ENCODE measurements at places on chromosomes 12 and 14.

DNA sequence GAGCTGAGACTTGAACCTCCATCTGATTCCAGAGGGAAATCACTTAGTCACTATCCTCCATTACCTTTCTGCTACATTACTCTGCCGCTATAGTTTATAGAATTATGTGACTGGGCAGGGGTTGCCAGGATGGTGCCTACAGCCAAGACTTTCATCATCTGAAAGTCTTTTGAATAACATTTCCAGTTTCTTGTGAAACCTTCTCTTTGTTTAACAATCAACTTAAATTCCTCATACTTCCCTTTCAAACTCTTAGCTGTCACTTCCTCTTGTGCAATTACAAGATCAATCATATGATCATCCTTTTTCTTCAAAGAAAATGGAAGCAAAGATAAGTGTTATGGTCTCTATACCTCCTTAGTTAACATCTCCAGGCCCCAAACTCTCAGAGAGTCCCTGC is 25.4 kb upstream of the PELI2 start:
- no peak for DNase-seq

- DNase-seq, result no peak
Measured at GRCh38 chr12:82326905-82327503, 31.2 kb downstream of the CCDC59 start.

- DNase-seq, result no peak
Measured at GRCh38 chr12:15662303-15662980, 126.7 kb downstream of the EPS8 start.

DNA sequence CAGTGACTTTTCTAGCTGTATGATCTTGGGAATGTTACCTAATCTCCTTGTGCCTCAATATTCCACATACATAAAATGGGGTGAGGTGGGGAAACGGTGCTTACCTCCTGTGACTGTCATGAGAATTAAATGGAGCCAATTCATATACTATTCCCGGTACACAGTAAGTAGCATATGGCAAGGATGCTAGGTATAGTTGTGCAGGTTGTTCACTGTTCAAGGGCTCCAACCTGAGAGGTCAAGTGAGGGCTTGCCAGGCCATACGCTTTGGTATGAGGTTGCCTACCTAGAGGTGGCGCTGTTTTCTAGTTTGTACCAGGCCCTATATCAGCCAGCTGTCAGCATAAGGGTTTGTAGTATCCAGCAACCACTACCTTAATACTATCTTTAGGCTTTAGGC is 3.6 kb upstream of the BATF start:
- DNase-seq, result peak; percentile 70

GRCh38 chr12:108046135-108046534 is 83.0 kb upstream of the WSCD2 start:
- DNase-seq, result no peak

- no peak for DNase-seq
Measured at GRCh38 chr12:118160536-118160935, 24.6 kb downstream of the PEBP1 start.

GRCh38 chr14:54251356-54251755 is 145.5 kb upstream of the CDKN3 start:
- DNase-seq, result no peak

- no peak for DNase-seq
Measured at GRCh38 chr12:113934060-113934814, 31.9 kb downstream of the RBM19 start.

GRCh38 chr12:69515394-69515930 is 45.3 kb downstream of the FRS2 start:
- DNase-seq, result no peak

DNA sequence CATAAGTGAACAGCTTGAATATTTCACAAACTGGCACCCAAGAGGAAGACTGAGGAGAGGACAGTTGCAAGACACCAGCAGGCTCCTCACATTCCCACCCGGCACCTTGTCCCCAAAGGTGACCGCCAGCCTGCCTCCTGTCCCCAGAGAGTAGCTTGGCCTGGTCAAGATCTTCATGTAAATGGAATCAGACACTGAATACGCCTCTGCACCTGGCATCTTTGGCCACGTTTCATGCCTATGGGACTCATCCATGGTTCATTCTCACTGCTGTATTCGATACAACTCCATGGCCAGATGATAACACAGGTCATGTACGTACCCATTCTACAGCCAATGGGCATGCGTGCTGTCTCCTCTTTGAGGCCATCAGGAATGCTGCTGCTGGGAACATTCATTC is 60.8 kb downstream of the ITPK1 start:
- no peak for DNase-seq

DNA sequence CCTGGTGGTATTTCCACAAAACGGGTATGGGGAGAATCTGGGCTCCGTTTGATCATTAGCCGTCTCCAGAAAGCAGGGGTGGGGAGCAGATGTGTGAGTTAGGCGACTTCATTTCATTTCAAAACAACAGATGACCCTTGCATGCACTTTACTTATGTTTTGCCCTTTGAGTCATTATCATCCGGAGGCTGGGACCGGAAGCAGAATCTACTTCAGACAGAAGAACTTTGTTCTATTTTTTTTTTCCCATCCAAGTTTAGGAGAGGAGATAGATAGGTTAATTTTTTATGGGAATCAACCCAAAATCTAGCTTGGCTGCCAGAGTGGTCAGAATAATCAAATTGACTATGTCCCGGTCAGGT is 31.3 kb upstream of the CMAS start:
- DNase-seq, result no peak

GRCh38 chr12:101414533-101415119 is 7.1 kb upstream of the ARL1 start:
- peak; percentile 30 for DNase-seq

DNA sequence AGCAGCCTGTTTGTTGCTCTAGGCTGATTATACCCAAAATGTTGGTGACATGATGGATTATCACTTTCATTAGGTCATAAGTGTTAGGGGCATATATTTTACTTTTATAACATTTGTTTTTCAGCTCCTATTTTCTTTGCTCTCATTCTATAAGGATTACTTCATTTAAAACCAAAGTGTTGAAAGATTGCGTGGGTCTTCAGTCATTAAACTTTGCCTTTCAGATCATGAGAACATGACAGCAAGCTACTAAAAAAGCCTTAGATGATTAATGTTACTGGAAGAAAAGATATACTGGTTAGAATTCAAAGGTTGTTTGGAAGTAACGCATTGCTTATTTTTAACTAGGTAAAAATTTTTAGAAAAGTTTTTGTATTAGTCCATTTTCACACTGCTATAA is 156.8 kb downstream of the ERC1 start:
- DNase-seq, result no peak

- DNase-seq, result peak; percentile 32
Measured at GRCh38 chr12:66860752-66861750, 182.2 kb upstream of the GRIP1 start.

DNA sequence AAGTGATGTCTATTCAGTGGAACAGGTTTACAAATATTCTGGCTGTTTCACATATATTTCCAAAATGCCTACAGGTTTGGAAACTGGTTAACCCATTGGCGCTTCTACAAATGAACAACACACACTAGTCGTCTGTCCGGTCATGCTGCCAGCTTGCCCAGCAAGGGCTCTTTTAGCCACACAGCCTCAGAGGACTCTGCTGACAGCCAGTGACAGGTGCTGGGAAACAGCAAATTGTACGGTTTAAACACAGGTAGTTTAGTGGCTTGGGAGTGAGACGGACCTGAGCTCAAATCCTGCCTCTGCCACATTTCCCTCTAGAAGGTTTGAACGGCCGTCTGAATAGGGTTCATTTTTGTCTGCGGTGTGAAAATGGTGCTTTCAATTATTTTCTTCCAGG is 53.8 kb downstream of the MOK start:
- DNase-seq, result no peak

DNA sequence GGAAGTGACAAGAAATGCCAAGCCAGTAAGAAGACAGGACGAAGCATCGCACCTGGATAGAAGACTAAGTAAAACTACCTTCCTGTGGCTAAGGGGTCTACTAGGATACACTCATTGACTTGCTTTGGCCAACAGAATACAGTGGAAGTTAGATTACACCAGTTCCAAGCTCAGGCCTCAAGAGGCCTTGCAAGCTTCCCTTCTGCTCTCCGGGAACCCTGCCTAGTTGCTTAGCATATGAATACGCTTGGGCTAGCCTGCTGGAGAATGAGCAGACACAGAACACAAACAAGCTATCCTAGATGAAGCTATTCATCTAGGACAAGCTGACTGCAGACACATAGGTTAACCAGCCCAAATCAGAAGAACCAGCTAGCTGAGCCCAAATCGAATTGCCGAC is 97.0 kb downstream of the DPF3 start:
- DNase-seq, result no peak

DNA sequence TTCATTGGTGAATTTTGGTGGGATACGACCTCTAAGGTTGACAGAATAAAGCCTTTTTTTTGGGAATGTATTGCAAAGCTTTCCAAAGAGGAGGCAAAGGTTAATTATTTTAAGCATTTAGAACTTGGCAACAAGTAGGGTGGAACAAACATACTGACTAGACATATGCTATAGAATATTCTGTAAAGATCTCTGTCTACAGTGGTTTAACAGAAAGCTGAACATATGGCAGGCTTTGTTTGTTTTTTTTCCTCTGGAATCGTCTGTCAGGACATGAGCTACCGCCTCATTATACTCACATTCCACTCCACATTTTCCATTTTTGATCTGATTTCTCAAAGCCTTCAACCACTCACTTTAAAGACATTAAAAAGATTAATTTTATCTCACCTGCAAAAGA is 153.4 kb upstream of the PELI2 start:
- no peak for DNase-seq

DNA sequence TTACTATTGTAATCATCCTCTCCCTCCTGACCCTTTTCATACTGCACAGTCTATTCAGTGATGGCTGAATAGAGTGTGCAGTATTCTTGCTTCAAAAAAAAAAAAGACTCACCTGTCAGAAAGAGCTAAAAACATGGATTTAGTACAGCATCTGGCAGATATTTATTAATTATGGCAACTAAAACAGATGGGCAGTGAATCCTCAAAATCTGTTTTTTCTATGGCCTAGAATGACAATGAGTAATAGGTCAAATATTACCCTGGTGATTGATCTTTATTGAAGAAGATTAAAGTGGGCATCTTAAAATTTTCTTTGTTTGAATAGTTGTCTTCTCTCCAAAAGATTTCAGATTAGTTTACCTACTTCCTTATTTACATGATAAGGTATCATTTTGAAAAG is 543.6 kb downstream of the FOXG1 start:
- no peak for DNase-seq

DNA sequence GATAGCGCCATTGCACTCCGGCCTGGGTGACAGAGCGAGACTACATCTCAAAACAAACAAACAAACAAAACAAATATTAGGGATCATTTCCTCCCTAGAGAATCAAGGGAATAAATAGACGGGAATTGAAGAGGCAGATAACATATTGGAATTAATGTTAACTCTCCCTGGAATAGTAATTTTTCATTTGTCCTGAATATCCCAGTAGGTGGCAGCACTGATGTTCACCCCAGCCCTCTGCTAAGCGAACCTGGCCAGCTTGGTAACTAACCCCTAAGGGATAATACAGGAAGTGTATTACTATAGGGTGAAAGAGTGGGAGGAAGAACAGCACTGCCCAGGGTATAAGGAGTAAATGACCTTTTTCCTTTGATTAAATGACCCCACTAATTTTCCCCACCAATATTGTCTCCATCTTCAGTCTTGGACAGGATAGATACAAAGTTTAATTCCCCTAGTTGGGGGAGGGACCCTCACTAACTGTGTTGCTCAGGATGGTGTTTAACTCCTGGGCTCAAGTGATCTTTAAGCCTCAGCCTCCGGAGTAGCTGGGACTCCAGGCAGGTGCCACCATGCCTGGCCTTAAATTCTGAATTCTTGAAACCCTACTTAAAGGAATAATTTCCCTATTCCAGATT is 40.5 kb downstream of the SLC2A14 start:
- DNase-seq, result no peak

DNA sequence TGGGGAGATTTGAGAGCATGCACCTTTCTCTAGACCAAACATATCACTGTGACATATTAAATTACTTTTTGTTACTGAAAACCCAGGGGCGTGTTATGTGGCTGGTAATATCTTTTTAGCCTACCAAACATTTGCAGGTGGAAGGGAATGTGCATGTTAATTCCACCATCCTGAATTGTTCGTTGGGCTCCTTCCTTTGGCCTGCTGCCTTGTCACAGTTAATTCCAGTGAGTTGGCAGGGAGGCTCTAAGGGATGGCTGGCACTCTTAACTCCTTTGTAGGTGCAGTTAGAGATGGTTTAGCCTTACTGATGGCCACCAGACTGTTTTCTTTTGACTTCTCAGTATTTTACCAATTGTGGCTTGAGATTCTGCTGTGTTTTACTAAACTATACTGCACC is 64.5 kb downstream of the DIP2B start:
- no peak for DNase-seq
